ENCODE measurements at places on chromosomes 4 and X. TPM values are rescaled to one million over a fixed set of nuclear protein-coding genes. Genes with fewer than 3 reads are reported as not detected.

Gene SSX1
- total RNA-seq = not detected

Gene GAGE2A
- total RNA-seq = not detected

Gene PCDH7
- 18.7 TPM for total RNA-seq

Gene AMOT
- total RNA-seq = 12.0 TPM

Gene TMPRSS11B
- not detected for total RNA-seq

Gene C1QTNF7
- 0.16 TPM for total RNA-seq

Gene AVPR2
- total RNA-seq = not detected

Gene NOA1
- total RNA-seq = 22.6 TPM

Gene WNK3
- 4.9 TPM for total RNA-seq

Gene PAGE4
- total RNA-seq = not detected

Measured in hair follicle dermal papilla cell (primary cell).